CD8-positive, alpha-beta memory T cell (primary cell): ENCODE measurements at places on chromosomes 2 and 18.

- no peak for DNase-seq
Measured at GRCh38 chr2:200585340-200585729, 479 bp upstream of the AOX1 start.

- DNase-seq = no peak
Measured at GRCh38 chr2:54047091-54047490, 68.3 kb upstream of the ACYP2 start.

GRCh38 chr18:49447810-49448745, 12.4 kb downstream of the DYM start:
- DNase-seq = peak; percentile 56

- no peak for DNase-seq
Measured at GRCh38 chr2:191401287-191401686, 156.1 kb downstream of the MYO1B start.

DNA sequence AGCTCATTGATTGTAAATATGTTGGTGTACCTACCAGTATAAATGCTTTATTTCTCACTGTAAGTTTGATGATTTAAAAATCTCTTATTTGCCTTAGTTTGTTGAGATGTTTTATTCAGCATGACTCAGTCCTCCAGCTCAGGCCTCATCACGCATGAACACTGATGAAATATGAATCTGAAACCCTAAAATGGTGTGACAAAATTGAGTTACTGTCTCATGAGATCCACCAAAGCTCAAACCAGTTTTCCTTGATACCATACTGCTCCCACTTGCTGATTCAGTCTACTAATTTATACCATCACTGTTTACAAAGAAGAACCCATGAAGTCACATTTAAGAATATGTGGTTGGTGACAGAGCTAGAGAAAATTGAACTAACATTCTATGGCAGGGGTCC, 524.9 kb downstream of the LRRTM4 start:
- no peak for DNase-seq
